ENCODE measurements at places on chromosomes 7 and 10.

DNA sequence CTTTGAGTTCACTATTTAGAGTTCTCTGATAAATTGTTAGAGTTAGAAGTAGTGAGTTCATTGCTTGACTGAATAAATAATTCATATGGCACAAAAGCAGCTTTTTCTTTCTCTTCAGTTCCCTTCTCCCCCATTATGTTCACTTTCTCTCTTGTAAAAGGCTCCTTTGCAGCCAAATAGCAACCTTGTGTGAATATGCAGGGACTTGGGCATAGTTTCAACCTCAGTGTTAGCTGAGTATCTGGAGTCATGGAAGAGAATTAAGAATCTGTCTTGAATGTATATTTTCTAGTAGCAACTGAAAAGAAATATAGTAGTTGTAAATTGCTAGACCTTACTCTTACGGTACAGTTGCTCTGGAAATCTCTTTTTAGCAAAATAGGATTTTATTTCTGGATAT is 31.9 kb downstream of the ZEB1 start:
- no peak for DNase-seq

GRCh38 chr7:18796216-18796615 is 300.7 kb downstream of the HDAC9 start:
- DNase-seq, result no peak

GRCh38 chr10:15336211-15336610 is 34.9 kb downstream of the FAM171A1 start:
- no peak for DNase-seq

DNA sequence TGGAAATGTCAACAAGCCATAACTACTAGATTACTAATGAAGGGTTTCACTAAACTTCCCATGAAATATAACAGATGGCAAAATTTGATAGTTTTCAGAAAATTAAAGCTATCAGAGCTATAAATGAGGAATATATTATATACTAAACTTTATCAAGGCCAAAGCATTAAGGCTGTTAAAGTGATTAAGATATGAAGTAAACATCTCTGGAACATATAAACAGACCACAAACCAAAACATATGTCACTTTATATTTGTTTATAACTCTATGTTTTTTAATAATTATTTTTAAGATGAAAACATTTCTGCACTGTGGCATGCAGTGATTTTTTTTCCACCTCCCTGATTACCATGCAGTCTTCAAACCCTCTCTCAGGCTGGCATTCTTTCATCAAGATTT is 120.2 kb downstream of the REEP3 start:
- DNase-seq, result no peak

- DNase-seq, result no peak
These were observed 20.7 kb upstream of the CAV2 start for GRCh38 chr7:116478834-116479233.

- no peak for DNase-seq
These were observed 84.5 kb downstream of the SRPK2 start for GRCh38 chr7:105304040-105304895.

GRCh38 chr10:3781468-3782145 is 3.4 kb downstream of the KLF6 start:
- DNase-seq, result no peak

DNA sequence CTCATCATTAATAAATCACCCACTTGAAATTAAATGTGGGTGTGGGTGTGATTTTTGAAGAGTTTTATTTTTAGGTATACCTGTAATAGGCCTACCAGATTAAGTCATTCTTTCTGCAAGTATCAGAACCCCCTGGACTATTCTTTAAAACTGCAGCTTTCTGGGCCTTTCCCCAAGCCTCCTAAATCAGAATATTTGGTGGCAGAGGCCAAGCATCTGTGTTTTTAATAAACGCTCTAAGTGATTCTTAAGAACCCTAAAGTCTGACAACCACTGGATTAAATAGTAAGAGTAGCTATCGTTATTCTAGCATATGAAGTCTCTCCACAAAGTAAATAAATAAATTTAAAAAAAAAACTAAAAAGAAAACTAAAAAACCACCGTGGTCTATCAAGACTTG is 703.0 kb upstream of the NRP1 start:
- DNase-seq, result no peak

DNA sequence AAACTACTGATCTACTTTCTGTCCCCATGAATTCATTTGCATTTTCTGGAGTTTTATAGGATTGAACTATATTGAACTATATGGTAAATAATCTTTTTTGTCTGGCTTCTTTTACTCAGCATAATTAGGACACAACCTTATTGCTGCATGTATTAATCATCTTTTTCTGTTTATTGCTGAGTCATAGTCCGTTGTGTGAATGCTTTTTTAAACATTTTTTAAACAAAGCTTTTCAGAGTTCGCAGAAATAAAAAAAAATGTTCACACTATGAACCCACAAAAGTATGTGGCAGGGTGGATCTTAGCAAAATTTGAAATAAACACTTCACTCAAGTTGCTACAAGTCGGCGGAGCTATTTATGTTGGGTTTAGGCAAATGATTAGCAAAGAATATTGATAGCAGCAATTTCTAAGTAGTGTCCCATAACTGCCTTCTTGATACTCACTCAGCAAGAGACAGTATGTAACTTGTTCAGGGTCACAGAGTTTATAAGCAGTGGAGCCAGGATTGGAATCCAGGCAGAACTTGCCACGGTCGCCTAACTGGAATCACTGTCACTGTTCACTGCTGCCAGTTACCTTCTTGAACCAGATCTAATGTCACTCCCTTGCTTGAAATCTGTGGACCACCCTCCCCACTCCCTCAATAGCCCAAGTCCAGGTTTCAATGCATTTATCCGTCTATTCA is 5.6 kb downstream of the CH25H start:
- no peak for DNase-seq

- DNase-seq, result no peak
These were observed 551.0 kb upstream of the ZWINT start for GRCh38 chr10:56912043-56912442.

DNA sequence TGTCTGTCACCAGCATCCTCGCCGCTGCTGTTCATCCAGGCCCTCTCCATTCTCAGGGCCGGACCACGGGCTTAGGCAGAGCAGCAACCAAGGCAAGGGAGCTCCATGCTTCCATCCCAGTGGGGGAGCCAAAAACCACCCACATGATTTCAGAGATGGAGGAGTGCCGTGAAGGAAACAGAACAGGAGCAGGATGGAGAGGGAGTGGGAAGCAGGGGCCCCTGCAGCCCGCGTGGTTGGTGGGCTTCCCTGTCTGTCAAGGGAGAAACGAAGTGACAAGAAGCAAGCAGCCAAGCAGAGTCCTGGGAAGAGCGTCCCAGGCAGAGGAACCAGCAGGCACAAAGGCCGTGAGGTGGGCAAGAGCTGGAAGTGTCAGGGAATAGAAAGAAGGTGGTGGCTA is 95.7 kb downstream of the SLIT1 start:
- no peak for DNase-seq

DNA sequence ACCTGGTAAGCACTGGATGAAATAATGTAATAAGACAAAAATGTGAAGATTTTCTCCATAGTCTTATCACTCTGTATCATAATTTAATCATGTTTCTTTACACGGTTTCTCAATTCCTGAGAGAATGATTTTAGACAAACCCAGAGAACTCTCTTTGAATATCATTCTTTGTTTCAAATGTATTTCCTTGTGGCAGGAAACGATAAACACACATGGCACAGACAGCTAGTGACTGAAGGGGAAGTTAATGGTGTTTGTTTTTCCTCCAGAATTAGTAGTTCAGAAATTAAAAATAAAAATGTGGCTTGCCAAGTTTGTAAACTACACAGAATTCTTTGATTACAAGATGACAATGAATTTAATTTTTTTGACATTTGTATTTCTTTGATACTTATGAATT is 163.7 kb upstream of the PRPS1L1 start:
- no peak for DNase-seq

DNA sequence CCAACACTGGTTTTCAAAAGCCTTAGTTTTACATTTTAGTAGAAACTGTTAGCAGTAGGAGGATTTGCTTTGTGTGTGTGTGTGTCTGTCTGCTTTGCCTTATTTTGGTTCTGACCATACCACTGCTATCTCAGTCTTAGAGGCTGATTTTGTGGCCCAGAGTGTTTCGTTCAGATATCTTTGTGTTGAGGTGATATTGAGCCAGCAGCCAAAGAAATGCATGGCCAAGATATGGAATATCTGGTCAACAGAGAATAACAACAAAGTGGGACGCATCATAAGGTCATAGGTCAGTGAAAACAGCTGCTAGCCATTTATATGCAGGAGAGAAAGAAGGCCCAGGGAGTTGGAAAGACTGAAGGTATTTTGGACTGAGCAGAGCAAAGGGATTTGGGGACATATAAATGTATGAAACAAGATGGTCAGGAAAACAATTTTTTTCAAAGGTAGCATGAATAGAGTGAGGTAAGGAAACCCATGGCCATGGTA is 47.7 kb downstream of the KIAA1217 start:
- DNase-seq, result no peak

DNA sequence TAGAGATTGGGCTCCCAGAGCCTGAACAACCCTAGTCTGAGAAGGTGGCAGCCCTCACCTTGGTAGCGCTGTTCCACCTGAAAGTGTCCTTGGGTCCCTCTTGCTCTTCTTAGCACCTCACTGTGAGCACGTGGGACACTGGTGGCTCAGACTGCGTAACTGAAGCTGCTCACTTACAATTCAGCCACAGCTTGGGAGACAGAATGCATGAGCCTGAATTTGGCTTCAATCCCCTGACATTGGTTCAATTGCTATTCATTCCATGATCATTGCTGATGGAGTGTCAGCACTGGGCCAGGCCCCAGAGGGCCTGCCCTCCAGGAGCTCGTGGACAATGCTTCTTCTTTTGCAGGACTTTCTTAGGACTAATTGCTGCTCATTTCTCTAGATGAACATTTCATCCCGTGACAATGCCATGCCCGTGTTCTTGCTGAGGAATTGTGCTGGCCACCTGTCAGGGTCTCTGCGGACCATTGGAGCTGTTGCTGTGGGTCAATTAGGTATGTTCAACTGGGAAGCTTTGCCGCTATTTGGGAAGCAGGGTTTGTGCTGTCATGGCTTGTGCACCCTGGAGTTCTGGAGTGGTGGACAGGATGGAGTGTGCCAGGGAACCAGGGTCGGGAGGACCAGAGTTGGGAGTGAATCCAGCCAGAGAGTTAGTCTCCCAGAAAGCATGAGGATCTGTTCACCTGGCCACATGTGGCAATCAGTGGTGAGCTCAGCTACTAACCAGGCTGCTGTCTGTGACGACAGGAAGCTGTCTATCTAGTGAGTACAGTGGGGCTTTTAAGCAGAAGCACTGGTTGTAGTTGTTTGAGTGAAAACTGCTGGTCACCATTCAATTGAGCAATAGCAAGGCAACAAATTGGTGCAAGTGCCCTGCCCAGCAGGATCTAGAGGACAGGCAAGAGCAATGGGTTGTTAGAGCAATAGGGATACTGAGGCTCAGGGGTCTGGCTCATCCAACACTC is 105.1 kb downstream of the WDFY4 start:
- no peak for DNase-seq

DNA sequence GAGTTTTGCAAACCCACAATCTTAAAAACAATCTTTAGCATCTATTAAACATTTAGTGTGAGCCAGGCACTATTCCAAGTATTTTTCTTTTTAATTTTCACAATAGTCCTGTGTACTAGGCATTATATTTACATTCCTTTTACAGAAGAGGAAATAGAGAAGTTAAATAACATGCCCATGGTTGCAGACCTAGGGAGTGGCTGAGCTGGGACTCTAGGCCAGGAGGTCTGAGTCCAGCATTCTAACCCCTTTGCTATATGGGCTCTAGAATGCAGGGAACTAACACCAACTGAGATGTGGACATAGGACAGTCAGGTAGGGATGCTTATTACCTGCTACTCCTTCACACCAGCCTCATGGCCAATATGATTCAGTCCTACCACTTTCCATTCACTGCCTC is 243.8 kb downstream of the XPNPEP1 start:
- DNase-seq, result no peak

DNA sequence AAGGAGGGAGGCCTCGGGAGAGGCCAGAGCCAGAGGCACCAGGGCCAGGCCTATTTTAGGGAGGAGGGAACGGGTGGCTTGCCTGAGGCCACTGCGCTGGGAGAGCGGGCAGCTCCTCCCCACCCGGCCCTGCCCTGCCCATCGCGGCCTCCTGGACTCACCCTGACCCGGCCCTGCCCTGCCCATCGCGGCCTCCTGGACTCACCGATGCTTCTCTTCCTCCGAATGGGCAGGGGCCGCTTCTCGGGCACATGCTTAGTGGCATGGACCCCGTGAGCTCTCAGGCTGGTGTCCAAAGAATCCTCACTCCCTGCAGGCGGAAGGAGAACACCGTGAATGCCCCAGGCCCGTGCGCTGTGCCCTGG is 7.5 kb downstream of the PDGFA start:
- no peak for DNase-seq

DNA sequence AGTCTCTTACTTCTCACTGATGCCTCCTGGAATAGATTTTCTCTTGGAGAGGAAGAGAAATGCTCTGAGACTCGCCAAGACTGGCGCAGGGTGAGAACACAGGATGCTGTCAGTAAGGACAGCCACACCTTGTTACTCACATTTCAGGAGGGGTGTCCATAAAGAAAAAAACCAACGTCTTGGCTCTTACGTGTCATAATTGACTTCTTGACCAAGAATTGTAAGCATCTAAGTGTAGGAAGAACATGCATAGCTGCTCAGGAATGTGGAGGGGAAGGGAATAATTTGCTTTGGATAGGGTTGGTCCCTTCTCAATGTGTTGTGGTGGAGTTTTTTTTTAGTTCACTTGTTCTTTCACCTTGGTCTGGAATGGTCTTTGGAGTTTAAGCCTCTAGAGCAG is 43.8 kb upstream of the ZNF438 start:
- no peak for DNase-seq

DNA sequence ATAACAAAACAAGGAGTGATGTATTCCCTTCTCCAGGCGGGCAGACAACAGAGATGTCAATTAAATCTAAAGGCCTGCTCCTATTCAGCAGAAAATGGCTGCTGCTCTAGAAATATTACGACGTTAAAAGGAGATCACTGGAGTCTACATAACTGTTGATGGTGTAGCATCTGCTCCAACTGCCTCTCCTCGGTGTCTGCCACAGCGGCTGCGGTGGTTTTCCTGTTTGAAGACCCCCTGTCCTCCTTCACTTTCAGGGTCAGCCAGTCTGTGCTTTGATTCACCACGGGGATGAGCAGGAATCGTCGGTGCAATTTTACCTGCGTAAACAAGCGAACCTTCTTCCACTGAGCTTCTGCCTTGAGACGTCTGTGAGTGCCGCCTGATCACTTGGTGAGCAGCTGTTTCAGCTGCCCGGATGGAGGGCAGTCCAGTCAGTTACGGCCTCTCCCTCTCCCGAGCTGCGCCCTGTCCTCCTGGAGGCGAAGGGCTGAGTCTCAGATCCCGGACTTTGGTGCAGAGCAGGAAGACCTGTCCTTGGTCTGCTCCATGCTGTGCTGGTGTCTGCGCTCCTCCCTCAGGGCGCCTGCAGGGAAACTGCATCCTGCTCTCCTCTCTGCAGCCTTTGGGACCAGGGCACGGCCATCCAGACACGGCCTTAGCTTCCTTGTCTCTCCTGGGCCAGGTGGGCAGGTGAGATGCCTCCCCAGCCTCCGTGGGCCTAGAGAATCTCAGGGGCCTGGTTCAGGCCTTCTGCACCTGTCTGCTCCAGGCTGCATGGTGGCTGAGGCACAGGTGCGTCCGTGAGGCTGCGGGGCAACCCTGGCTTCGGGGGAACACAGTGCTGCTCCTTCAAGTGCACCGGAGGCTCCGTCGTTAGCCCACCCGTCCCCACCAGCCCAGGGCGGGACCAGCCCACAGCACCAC is 326.6 kb downstream of the ADARB2 start:
- DNase-seq, result no peak

- no peak for DNase-seq
These were observed 44.3 kb upstream of the INPP5A start for GRCh38 chr10:132493246-132493755.

Data from NCI-H2081 treated with DMSO at 0.1 percent for 48 hours (cell line).